Left cardiac atrium (tissue), 4 donors: ENCODE measurements at places on chromosomes 6 and 20. TPM values are rescaled to one million over a fixed set of nuclear protein-coding genes. Genes with fewer than 3 reads are reported as not detected.

GRCh38 chr6:166592821-166593220, 6.3 kb upstream of the RAMACL start:
- no peak for DNase-seq

DNA sequence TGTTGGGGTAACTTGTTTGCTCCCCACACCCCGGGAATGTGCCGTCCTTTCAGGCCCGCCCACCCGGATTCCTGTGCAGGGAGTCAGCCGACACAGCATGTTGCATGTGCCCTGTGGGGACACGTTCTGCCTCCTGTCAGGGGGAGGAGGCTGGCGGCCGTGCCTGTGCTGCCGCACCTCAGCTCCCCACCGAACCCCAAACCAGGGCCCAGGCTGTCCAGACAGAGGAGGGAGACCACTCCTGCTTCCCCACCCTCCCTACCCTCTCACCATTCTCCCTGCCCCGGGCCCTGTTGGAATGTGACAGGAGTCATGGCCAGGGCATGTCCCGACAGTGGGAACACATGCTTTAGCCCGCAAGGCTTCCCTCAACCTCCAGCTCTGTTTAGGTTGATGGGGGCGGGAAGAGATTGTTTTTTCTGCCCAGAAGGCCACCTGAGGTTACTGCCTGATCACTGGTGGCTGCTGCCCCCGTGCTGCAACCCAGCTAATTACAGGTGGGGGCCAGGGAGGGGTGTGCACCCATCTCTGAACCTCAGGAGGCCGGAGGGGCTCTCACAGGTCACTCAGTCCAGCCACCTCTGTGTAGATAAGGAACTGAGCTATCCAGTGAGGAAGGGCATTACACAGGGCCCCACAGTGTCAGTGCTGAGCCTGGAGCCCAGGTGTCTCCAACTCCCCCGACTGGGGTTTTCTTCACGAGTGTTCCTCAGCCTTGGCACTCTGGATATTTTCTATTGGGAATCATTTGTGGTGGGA, 13.6 kb downstream of the LRRC73 start:
- DNase-seq: no peak

GRCh38 chr6:143941852-143942627, 66.0 kb downstream of the PLAGL1 start:
- DNase-seq: peak; percentile 45

The TCF15 gene
- total RNA-seq: 7.3 TPM

- no peak for DNase-seq
Measured at GRCh38 chr6:42212442-42212841, 5.2 kb downstream of the MRPS10 start.

- no peak for DNase-seq
Measured at GRCh38 chr6:3363296-3364025, 93.4 kb downstream of the SLC22A23 start.

- DNase-seq: no peak
Measured at GRCh38 chr20:210809-211502, 16.1 kb upstream of the DEFB129 start.

GRCh38 chr6:45616209-45616608, 238.5 kb upstream of the SUPT3H start:
- no peak for DNase-seq

The FERMT1 gene
- total RNA-seq: 1.1 TPM

DNA sequence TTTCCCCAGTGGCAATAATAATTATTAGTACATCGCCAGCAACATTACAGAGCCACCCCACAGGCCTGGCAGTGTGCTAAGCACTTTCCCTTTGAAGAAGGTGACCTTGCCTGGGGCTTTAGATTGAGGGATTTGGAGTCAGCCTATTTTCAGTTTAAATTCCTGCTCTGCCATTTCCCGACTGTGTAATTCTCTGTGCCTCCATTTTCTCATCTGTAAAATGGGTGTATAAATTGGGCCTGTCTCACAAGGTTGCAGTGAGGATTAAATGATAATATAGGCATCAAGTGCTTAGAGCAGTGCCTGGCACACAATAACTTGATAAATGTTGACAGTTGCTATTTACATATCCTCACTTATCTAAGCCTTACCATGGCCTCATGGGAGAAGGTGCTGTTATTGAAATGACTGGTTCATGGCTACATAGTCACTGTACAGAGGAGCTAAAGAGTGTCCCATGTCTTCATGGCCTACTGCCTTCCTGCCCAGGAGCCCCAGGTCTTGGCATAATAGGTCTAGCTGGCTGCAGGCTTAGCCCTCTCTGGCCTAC, 5.1 kb upstream of the SCRT2 start:
- DNase-seq: no peak

- no peak for DNase-seq
Measured at GRCh38 chr6:151286214-151286613, 46.4 kb downstream of the AKAP12 start.

GRCh38 chr6:3771407-3772011, 20.0 kb upstream of the PXDC1 start:
- no peak for DNase-seq

DNA sequence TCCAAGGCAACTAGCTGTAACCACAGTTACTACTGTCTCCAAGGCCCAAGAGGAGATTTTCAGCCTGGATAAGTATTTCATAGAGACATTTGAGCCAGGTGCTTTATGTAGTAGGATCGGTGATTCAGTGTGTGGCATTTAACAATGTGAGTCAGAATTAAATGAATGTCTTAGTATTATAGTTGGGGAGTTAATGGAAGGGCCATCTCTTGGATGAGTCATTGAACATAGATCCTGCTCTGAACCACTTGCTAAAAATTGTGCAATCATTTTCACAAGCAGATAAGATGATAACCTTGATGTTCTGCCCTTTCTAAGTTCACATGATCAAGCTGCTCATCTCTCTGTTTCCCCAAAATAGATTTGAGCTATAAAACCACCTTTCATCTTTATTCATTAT, 668.9 kb upstream of the CITED2 start:
- DNase-seq: no peak

The RSPO3 gene
- 0.94 TPM for total RNA-seq

- no peak for DNase-seq
Measured at GRCh38 chr6:13419422-13420195, 67.8 kb downstream of the GFOD1 start.

DNA sequence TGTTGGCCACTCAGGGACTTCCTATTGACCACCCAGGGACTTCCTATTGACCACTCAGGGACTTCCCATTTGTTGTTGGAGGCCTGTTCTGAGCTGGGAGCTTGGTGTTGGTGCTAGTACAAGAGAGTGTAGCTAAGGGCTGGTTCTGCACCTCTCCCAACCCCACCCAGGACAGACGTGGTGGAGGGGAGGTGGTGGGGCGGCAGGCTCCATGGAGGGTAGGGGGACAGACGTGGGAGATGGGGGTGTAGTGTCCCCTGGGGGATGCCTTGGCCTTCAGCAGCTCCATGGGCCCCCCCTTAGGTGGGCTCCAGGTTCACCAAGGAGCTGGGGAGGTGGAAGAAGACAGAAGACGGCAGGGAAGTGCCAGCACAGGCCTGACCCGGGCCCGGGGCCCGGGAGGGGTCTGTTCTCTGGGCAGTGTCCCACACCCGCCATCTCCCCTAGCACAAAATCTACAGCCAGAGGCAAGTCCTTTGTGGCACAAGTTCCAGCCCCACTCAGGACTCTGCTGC, 33.9 kb downstream of the CHRNA4 start:
- no peak for DNase-seq

The KPNA5 gene
- 12.8 TPM for total RNA-seq

The ECI2 gene
- total RNA-seq: 82.9 TPM

GRCh38 chr6:142297996-142298753, 3.6 kb upstream of the ADGRG6 start:
- no peak for DNase-seq

The PRSS16 gene
- total RNA-seq: 0.88 TPM

The C20orf202 gene
- total RNA-seq: not detected

DNA sequence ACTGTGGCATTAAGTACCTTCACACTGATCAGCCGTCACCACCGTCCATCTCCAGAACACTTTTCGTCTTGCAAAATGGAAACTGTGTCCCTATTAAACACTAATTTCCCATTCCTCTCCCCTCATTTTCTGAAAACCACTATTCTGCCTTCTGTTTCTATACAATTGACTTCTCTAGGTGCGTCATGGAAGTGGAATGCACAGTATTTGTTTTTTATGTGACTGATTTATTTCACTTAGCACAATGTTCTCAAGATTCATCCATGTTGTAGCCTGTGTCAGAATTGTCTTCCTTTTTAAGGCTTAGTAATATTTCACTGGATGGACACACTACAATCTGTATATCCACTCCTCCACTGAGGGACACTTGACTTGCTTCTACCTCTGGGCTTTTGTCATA, 53.8 kb upstream of the PDE10A start:
- no peak for DNase-seq

GRCh38 chr6:39792540-39793450, 619 bp downstream of the DAAM2 start:
- no peak for DNase-seq

- no peak for DNase-seq
Measured at GRCh38 chr6:40611434-40611833, 24.3 kb upstream of the LRFN2 start.

The DCDC2 gene
- total RNA-seq: not detected

- DNase-seq: peak; percentile 48
Measured at GRCh38 chr6:169289619-169290339, 36.1 kb upstream of the THBS2 start.

The TBXT gene
- not detected for total RNA-seq

- no peak for DNase-seq
Measured at GRCh38 chr6:29967379-29968010, 25.2 kb downstream of the HLA-A start.

DNA sequence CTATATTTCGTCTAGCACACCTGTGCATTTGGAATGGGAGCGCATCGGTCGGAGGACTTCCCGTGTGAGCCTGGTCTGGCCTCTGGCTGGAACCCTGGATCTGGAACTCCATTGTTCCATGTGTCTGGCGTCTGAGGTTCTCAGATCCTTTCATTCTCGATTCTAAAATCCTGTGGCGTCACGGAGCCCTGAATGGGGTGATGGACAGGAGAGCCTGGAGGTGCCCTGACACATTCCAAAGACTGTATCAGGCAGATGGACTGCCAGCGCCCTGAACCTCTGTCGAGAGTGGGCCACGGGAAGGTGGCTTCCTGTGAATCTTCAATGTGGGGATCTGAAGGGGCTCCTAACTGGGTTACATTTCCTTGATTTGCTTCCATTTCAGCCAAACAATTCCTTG, 20.6 kb downstream of the MYH7B start:
- DNase-seq: no peak

DNA sequence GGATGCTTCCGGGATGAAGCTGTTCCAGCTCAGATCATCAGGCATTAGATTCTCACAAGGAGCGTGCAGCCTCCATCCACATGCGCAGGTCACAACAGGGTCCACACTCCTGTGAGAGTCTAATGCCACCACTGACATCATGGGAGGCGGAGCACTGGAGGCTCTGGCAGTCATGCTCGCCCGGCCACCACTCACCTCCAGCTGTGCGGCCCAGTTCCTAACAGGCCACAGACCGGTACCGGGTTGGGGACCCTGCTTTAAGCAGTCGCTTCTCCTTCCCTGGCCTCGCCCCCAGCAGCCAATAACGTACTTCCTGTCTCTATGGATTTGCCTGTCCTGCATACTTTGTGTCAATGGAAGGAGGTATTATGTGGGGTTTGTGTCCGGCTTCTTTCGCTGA, 236.8 kb downstream of the TAF4 start:
- DNase-seq: no peak

The LY6G6C gene
- not detected for total RNA-seq

GRCh38 chr20:57736738-57737347, 27.0 kb upstream of the PMEPA1 start:
- no peak for DNase-seq

DNA sequence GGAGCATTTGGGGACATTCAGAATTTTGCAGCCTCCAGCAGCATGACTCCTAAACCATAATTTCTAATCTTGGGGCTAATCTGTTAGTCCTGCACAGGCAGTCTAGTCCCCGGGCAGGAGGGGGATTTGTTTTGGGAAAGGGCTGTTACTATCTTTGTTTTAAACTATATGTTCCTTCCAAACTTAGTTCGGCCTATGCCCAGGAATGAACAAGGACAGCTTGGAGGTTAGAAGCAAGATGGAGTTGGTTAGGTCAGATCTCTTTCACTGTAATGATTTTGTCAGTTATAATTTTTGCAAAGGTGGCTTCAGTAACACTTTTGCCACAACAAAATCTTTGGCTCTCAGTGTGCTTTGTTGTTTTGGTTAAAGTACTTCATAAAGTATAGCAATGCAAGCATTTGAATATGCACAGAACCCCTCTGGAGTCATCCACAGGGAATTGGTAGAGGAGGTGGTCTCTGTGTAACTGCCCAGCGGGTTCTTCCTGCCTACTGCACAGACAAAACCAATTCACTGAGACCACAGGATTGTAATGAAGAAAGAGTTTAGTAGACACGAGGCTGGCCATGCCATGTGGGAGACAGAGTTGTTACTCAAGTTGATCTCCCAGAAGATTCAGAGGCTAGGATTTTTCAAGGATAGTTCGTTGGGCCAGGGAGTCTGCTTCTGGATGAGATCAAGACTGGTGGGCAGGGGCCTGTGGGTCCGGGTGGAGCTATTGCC, 224.1 kb upstream of the MYLIP start:
- no peak for DNase-seq

- no peak for DNase-seq
Measured at GRCh38 chr20:33255005-33255404, 19.2 kb downstream of the BPIFA1 start.

DNA sequence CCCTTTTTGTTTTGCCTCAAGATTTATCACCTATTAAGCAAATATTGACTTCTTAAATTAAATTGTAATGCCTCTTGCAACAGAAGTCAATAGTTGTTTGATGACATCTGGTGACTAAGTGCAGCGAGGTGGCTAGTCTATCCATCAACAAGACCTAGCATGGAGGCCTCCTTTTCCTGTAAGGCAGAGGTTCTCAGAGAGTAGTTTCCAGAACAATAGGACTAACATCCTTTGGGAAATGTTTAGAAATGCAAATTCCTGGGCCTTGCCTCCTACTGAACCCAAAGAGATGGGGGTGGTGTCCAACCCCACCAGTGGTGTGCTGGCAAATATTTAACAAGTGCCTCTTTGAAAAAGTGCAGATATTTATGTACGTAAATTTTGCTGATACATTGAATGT, 143.7 kb downstream of the SCP2D1 start:
- no peak for DNase-seq

DNA sequence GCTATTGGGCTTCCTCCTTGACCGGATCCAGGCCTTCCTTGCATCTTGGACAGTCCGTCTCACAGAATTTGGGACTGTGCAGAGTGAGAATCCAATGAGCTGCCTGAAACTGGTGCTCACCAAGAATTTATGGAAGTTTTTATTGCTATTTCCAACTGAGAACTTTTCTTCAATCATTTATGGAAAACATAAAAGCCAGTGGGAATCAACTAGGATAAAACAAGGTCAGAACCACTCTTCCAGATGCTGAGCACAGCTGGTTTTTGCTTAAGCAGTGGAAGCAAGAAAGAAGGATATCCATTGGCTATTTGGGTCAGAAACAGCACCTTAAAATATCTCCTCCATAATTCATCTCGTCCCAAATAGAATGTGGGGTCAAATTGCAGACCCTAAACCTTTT, 74.2 kb downstream of the CD83 start:
- DNase-seq: no peak

The PHF10 gene
- 49.7 TPM for total RNA-seq

The VAPB gene
- 57.3 TPM for total RNA-seq

- DNase-seq: no peak
Measured at GRCh38 chr6:1313767-1314503, 2.0 kb downstream of the FOXQ1 start.
